ENCODE measurements at places on chromosomes 6 and 20.

DNA sequence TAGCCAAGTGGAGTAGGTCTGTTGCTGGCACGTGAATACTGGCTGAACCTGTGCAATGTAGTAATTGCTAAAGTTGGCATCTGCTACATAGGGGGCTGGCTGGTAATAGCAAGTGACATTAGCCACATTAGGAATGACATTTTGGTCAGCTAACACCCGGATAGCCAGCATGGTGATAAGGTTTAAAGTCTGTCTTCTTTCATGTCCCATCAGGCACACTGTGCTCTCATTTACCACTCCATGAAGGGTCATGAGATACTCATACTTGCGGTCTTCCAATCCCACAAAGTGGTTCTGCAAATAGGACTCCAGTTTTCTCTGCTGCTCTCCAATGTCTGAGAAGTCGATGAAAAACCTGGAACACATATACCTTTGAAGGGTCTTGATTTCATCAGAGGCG lies 2.8 kb downstream of the TENT5A start:
- DNase-seq: peak; percentile 29

- DNase-seq: no peak
Measured at GRCh38 chr20:58402827-58403226, 13.8 kb downstream of the VAPB start.

- DNase-seq: no peak
Measured at GRCh38 chr6:85676086-85676729, 33.5 kb upstream of the SYNCRIP start.

DNA sequence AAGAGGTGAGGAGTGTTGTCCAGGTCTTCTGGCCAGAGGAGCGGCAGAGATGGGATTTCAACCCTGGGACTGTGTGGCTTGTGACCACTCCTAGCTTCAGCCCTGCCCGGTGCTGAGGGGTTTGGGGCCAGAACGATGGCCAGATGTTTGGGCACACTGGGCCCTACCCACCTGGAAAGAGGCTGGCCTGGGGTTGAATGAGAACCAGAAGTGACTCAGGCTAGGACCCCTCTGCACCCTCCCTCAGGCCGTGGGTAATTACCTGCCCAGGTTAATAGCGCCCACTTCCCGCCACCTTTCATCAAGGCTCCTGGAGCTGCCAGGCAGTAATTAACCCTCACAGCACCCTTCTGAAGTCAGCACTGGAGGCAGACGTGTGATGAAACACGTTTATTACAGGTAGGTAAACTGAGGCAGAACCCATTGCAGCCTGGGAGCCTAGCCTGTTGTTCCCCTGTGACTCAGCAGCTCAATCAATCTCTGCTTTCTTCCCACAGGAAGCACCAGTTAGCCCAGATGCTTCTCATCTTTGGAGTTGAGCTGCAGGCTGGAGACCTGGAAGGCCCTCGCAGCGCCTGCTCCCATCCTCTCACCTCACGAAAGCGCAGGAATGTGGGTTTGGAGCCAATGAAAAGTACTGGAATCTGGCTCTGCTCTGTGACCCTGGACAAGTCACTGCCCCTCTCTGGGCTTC lies 120.8 kb downstream of the CEBPB start:
- DNase-seq: no peak

- no peak for DNase-seq
Measured at GRCh38 chr6:165611294-165611693, 51.7 kb downstream of the PDE10A start.

- DNase-seq: peak; percentile 28
Measured at GRCh38 chr20:51326201-51326819, 216.2 kb downstream of the NFATC2 start.

DNA sequence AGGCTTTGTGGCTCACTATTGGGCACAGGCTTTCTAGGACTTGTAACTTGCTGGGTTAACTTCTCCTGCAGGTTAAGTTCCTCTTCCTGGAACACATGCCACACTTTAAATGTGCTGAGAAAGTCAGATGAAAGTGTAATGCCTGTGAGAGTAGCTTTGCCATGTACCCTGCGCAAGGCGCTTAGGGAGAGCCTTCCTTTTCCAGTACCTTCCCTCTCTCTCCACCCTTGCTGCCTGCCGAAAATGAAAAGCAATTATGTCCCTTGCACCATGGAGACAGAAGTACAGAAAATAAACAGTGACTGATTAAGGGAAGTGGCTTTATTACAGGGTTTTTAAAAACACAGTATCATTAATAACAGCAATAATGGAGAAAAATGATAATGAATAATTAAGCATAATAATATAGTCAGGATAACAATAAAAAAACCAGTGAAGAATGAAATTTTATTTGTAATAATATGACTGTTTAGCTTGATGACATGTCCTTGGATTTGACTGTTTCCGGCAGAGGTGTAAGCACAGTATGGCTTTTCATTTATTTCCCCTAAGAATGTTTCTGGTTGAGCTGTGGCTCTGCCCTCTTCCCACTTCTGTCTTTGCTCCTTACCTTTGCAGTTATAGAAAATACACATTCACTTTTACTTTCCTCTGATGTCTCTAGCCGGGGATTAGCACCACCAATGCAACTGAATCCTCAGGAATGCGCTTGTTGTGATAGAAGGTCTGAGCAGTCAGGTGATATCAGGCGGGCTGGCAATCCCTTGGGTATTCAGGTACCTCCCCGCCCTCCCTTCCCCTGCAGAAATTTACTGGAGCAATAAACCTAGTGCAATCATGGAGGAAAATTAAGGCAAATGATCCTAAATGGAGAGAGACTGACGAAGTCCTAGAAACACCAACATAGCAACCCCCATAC lies 472.3 kb upstream of the CITED2 start:
- DNase-seq: peak; percentile 21

DNA sequence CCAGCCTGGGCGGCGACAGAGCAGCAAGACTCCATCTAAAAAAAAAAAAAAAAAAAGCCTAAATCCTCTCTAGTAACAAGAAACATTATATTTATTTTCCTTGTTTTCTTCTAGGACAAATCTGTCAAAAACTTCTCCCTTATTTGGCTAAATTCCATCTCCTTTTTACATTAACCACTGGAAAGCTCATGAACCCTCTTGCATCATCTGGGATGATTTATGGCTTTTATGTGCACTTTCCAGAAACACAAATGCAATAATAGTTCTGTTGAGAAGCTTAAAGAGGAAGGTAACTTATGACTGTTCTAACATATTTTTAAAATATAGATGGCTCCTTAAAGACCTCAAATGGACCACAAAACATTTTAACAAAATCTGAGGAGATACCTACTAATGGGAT lies 526.1 kb upstream of the SPTLC3 start:
- no peak for DNase-seq

DNA sequence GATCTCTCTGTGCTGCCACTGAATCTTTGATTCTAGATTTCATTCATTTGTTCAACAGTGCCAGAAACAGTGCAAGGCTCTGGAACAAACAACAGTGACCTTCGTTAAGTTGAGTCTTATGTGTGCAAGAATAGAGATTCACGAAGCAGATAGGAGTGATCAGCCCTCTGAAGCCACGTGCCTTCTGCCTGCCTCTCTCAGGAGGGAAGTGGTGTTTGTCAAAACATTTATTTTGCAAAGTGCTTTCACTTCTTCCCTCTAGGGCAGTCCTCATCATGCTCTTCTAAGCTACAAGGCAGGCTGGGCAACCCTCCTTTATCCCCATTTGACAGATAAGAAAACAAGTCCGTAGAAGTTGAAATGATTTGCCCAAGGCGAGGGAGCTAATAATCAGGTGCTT lies 204.3 kb downstream of the TFAP2C start:
- DNase-seq: no peak

GRCh38 chr20:8648466-8648865 lies 420.4 kb upstream of the PLCB4 start:
- no peak for DNase-seq
